ENCODE measurements at places on chromosomes 5 and 9.

GRCh38 chr9:133163504-133164172, at the start of gene GBGT1:
Gene GBGT1, minus strand, starts transcription at chr9:133163914. Its CDS starts 1,502 bp downstream, at chr9:133162412.
- DNase-seq, result no peak

GRCh38 chr9:77896938-77897667, 134.5 kb downstream of the GNAQ start:
- DNase-seq, result no peak

DNA sequence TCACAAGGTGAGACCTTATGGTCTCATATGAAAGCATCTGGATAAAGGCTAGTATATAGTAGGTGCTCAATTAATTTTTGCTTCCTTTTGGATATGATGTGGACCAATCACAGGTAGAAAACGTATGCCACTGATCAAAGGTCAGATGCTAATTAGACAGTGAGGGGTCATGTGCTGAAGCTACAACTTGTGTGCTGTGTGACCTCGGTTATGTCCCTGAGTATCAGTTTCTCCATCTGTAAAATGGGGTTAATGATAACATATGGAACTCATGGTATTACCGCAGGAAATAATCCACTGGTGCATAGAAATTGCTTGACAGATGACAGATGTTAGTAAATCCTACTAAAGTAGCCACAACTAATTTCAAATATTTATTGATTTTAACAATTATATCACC, 62.0 kb downstream of the PTPN3 start:
- no peak for DNase-seq

DNA sequence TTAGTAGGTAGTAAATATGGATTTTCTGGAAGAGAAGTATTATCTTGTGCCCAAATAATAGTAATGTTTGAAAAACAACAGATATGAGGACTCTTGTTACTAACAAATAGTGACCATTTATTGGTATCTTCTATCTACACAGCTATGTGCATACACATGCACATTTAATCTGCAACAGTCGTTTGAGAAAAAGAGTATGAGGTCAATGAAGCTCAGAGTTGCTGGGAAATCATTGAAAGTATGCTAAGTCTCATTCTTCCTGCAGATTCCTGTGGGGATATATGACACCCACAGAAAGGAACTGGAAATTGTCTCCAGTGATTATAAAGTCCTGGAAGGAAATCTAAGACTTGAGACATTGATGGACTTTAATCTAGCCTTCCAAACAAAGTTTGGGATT, 40.1 kb upstream of the RNF180 start:
- no peak for DNase-seq

- DNase-seq, result no peak
These were observed 224.6 kb upstream of the PLPPR1 start for GRCh38 chr9:100803956-100804355.

DNA sequence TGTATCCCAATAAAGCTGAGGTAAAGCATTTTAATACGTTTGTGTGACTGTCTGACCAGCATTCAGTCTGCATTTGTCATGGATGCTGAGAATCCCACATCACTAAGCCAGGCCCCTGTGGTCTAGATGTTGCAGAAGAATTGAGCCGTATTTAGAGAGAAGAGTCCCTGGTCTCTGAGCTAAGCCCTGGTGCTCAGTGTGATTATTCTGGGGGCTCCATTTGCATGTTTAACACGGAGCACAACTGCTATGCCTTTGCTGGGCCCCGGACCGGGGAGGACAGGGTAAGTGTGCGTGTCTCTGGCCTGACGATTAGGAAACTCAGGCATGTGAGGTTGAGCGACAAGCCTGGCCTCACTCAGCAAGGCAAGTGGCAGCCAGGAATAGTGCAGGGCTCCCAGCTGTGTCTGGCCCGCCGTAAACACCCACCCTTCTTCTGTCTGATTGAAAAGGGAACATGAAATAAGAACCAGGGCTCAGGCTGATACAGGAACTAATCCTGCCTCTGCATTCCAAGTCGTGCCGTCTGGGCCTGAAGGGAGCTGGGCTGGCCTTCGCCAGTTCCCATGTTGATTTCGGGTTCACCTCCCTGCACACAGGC, 22.3 kb downstream of the FAM78A start:
- no peak for DNase-seq

- no peak for DNase-seq
These were observed 2149.4 kb upstream of the ACO1 start for GRCh38 chr9:30235068-30235467.

DNA sequence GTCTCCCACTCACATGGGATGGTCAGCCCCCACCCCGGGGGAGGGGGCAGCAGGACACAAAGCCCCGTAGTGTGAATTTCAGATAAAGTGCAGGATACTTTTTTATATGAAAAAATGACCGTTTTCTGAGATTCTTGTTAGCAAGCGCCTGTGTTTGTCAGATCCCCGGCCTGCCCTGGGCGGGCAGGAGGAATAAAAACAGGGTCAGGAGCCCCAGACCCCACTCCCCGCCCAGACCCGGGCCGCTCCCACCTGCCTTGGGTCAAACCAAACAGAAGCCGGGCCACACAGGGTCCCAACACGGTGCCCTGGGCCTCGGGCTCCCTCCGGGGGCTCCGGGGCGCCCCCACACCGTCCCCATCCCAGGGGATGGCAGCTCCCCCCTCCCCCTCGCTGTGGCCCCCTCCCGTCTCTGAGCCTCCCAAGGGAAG, 13.5 kb upstream of the NRARP start:
- no peak for DNase-seq

- DNase-seq, result no peak
These were observed 665.1 kb downstream of the CDH18 start for GRCh38 chr5:19322716-19323485.

- DNase-seq, result peak; percentile 56
These were observed 67.5 kb downstream of the MAMDC2 start for GRCh38 chr9:70111042-70111602.

GRCh38 chr5:169545762-169546161, 37.8 kb upstream of the SPDL1 start:
- peak; percentile 46 for DNase-seq

DNA sequence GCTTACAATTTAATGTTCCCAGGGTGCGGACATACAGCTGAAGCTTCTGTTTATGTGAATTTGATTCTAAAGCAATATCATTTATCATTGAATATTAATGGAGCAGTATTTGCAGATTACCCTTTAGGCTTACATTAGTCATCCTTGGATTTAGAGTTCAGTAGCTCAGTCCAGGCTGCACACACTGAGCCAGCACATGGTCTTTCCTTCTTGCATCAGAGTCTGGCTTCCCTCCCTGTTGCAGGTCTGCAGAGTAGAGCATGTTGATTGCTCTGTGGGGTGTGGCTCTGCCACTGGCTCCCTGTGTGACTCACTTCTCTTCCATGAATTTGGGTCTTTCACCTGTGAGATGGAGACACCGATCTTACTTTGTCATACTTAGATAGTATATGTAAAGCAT, 36.8 kb downstream of the NSG2 start:
- DNase-seq, result no peak

DNA sequence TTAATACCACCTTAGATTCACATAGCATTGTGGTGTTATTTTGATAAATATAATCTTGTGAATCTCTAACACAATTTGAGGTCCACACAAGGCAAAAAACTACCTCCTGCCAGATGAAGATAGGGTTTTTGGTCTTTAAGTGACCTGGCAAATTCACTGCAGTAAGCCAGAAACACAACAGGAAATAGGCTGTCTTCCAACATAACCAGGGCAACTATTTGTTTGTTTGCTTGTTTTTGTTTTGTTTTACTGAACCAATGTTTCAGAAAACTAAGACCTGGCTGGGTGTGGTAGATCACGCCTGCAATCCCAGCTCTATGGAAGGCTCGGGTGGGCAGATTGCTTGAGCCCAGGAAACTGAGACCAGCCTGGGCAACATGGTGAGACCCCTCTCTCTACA, 95.5 kb downstream of the USP20 start:
- DNase-seq, result no peak

- no peak for DNase-seq
These were observed 18.3 kb downstream of the LIFR start for GRCh38 chr5:38538161-38538560.

DNA sequence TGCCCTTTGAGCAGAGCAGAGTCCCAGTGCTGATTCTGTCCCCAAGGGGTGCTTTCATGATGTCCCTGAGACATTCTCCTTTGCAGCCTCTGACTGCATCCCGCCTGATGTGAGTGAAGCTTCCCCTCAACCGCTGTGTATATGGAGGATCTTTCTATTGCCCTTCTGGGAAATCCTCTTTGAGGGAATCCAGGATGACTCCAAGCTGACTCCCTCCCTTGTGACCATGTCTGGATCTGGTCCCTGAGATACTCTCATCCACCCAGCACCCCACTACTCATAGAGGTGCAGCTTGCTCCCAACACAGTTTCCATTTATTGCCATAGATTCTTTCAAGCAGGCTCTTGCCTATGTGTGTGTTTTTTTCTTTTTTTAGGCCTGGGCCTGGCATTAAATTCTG, 216.5 kb downstream of the SEC61B start:
- DNase-seq, result no peak

DNA sequence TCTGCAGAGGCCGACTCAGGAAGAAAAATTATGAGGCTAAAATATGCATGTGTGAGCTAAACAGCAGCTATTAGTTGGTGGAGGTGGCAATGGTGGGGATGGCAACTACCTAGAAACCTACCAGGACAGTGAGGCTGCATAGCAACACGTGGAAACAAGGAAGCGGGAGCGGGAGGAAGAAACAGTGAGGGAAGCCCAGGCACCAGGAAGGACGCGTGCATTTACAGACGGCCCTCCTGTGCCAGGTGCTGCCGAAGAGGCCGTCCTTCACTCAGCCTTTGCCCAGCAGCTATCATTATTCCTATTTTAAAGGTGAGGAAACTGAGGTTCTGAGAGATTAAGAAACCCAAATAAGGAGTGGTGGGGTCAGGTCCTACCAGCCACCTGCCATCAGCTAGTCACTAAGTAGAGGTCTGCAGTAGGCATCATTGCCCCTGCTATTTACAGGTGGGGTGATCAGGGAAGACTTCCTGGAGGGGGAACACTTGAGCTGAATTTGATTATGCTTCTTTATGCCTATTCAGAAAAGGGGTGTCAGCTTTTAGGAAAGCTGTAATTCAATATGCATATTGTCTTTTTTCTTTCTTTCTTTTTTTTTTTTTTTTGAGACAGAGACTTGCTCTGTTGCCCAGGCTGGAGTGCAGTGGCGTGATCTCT, 125.3 kb downstream of the CRB2 start:
- no peak for DNase-seq

DNA sequence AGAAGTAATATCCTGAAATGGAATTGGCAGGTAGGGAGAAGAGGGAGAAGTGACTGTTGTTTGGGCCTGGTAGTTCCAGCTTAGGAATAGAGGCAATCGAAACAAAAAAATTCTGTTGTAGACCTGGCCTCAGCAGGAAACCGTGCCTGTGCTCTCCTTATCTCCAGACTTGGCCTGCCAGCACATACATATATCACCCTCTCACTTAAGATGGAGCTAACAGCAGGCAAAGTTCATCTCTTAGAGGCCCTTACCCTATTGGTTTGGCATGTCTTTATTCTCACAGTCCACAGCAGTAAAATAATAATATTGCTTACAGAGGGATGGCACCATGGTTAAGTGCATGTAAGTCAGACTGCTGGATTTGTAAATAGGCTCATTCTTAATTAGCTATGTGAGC, 19.6 kb upstream of the TNC start:
- DNase-seq, result no peak

- DNase-seq, result no peak
These were observed 33.9 kb downstream of the G3BP1 start for GRCh38 chr5:151805414-151806223.

DNA sequence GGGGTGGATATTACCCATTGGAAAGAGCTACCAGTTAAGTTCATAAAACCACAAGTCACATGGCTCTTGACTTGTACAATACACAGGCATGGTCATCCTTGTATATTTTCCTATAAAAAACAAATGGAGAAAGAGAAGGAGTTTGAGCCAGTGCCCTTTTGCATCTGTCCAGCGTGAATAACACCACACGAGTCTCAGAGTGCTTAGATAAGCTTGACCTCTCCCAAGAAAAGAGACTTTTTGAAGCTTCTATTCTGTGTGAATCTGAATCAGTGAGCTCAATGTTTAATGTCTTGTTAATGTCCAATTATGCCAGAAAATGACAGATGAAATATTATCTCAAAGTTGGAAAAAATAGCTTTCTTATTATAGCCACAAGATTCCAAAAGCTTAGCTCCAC, 30.9 kb upstream of the LPAR1 start:
- no peak for DNase-seq

- DNase-seq, result no peak
These were observed 31.6 kb upstream of the LECT2 start for GRCh38 chr5:135986401-135986800.

- DNase-seq, result no peak
These were observed 310.1 kb downstream of the ZNF608 start for GRCh38 chr5:124436294-124436693.

- no peak for DNase-seq
These were observed 768 bp downstream of the YTHDC2 start for GRCh38 chr5:113514289-113514635.

DNA sequence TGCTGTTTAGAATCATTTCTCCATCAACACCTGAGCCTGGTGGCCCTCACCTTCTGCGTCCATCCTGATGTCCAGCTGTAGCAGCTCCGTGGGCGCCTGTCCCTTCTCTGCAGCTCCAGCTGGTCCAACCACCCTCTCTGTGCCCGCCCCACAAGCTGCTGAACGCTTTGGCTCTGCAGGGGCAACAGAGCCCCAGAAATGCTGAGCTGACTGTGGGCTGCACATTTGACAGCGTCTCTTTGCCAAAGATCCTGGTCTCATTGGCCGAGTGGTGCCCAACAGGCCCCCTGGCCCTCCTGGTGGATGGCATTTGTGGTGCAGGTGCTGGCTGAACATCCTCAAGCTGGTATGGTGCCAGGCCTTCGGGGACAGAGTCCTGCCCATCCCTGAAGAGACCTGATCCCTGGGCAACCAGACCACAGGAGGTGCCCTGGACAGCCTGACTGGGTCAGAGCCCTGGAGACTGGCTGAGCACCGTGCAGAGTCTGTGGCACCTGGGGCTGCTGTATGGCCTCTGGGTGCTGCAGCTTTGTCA, 25.3 kb upstream of the CEP72 start:
- DNase-seq, result no peak

GRCh38 chr9:90702441-90702955, 59.9 kb upstream of the DIRAS2 start:
- DNase-seq, result no peak

DNA sequence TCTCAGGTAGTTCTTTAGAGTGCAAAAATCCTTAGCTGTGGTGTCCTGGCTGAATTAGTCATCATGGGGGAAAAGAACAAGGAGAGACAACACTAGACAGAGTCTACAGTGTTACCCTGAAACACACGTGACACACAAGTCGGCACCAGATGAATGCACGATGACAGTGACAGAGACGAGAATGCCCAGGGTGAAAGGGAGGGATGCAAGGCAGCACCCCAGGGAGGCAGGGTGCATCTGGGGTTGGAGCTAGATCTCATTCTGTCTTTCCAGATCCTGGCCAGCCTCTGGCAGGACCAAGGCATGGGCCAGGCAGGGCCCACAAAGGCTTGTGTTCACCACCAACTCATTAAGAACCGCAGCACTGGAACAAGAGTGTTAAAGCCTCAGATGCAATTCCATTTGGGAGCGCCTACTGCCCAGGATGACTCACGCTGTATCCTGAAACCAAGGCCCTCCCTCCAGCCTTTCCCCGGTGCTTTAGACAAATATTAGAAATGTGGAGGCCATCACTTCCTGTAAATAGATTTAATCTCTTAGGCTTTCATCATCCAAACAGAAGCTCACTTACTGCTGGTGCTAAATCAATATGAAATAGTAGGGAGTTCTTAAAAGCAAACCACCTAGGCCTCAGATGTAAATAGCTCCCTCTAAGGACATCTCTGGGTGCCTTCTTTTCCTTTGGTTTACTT, 56.1 kb downstream of the IRX2 start:
- DNase-seq, result no peak

Measured in activated CD4-positive, alpha-beta T cell treated with anti-CD3 and anti-CD28 coated beads, Interleukin-2, Interleukin-4, amounts not matched to agents 100 ng/mL and 50 ng/mL, durations not matched to agents 16 hours and 8 hours (primary cell).